ENCODE measurements at places on chromosomes 5 and 9.

GRCh38 chr9:16873126-16873802, 2.8 kb upstream of the BNC2 start:
- no peak for DNase-seq

- no peak for DNase-seq
Measured at GRCh38 chr9:23552876-23553601, 273.0 kb downstream of the ELAVL2 start.

DNA sequence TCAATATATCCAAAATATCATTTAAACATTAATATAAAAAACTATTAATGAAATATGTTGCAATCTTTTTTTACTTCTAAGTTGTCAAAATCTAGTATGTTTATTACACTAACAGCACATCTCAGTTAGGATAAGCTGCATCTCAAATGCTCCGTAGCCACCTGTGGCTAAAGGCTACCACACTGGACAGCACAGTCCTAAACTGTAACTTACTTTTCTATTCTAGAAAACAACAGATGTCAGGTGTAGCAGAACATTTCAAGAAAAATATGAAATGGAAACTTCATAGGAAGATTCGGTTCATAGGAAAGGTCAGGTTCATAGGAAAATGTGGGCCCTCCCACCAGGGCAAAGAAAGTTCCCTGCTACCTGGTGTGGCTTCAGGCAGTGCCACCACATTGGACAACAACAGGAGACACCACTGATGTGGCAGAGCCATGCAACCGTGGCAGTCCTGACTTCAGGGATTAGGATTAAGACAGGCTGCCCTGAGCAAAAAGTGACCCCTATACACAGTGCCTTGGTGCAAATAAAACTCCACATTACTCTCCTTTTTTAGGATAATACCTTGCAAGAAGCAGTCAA, 197.8 kb upstream of the NR4A3 start:
- DNase-seq: no peak

DNA sequence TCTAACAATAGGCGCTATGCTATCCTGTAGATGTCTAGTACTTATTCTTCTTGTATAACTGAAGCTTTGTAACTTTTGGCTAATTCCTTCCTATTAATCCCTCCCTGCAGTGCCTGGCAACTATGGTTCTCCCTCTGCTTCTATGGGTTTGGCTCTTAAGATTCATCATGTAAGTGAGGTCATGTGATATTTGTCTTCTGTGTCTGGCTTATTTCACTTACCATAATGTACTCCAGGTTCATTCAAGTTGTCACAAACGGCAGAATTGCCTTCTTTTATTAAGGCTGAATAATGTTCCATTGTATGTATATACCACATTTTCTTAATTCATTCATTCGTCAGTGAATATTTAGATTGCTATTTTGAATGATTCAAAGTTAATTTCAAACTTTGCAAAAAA, 149.9 kb upstream of the GAS1 start:
- no peak for DNase-seq

- no peak for DNase-seq
Measured at GRCh38 chr5:6748142-6748541, 34.9 kb downstream of the TENT4A start.

GRCh38 chr5:56588636-56589480, 226.5 kb upstream of the MAP3K1 start:
- DNase-seq: peak; percentile 60

- peak; percentile 60 for DNase-seq
Measured at GRCh38 chr9:113876151-113876992, at the start of gene ZNF618. ZNF618 (plus strand) TSS chr9:113876309; CDS start chr9:113876381, 72 bp downstream.

DNA sequence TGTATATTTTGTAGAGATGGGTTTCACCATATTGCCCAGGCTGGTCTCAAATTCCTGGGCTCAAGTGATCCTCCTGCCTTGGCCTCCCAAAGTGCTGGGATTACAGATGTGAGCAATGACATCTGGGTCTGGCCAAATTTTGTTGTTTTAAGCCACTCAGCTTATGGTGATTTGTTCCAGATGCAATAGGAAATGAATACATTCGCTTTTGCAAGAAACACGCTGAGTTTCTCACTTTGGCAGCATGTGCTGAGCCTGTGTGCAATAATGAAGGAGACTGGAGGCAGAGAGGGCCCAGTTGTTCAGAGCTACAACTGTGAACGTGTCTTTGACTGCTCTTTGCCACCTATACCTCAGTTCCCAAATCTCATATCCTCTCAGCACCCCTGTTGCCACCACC, 56.4 kb downstream of the KIF4B start:
- DNase-seq: no peak

- no peak for DNase-seq
Measured at GRCh38 chr9:109922617-109923470, 142.8 kb downstream of the PALM2AKAP2 start.

GRCh38 chr9:5085993-5086392, 99.4 kb downstream of the INSL6 start:
- DNase-seq: no peak

DNA sequence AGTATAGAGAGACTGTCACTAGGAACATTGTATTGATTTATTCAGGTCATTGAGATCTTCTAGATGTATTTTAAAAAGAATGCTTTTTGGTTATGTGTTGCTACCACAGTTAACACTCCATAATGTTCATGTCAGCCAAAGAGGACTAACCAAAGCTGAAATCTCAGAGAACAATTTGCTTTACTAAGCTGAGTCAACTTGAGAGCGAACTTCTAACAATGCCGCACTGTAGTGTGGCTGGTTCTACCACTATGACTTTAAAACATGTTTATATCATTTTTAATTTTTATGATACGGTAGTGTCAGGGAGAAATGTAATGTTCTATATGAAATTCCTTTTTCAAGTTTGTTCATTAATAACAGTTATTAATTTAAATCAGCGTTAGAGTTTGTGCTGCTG, 42.1 kb downstream of the GALNT12 start:
- no peak for DNase-seq

DNA sequence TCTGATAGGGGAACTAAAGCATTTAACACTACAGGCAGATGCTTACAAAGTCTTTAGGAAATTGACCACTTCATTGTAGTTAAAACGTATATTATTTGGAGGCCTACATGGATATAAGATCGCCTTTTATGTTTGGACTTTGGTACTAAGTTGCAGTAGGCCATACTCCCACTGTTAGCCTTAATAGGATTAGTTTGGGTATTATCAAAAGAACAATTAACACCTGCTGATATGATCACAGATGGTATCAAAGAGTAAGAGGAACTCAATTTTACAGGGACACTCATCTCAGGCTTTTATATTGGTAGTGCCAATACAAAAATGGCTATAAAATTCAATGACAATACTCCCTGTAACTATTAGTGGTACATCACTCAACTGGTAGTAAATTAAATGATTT, 1183.0 kb downstream of the MAT2B start:
- no peak for DNase-seq

- DNase-seq: no peak
Measured at GRCh38 chr5:172630986-172631385, 10.1 kb upstream of the NEURL1B start.

- no peak for DNase-seq
Measured at GRCh38 chr5:149855366-149855765, 89.2 kb downstream of the PDE6A start.

DNA sequence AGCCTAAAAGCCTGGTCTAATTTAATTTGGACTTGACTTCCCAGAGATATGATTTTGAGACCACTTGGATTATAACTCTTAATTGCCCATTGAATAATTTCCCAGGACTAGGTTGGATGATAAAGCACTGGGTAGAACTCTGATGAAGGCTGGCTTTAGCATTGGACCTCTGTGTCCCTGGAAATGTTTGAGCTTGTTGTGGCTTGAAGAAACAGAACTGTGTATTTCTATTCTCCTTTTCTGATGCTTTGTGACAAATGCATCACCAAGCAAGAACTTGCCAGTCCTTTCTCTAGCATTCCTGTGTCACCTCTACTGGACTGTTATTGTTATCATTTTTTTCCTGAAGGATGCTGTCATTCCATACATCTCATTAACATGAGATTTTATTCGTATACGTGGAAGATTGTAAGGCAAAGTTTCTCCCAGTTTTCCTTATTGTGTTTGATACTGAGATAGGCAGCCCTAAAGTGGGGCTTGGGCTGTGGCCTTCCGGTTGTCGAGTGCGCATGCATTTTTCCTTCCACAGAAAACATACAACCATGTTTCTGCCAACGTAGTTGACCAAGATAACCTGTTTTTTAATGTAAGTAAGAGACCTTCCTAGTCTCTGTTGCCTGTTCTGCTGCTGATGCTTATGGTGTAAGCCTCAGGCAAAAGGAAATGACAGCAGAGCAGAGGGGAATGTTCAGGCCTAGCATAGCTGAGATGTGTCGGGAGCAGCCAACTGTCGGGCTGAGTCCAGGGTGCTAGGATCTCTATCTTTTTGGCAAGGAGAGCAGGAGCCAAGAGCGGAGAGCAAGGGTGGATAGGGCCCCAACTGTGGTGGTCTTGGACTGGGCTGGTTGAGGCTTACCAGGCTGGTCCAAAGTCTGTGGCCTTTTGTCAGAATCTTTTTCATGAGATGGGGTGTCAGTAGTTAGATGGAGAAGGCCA, 2.3 kb downstream of the NTRK2 start:
- no peak for DNase-seq

DNA sequence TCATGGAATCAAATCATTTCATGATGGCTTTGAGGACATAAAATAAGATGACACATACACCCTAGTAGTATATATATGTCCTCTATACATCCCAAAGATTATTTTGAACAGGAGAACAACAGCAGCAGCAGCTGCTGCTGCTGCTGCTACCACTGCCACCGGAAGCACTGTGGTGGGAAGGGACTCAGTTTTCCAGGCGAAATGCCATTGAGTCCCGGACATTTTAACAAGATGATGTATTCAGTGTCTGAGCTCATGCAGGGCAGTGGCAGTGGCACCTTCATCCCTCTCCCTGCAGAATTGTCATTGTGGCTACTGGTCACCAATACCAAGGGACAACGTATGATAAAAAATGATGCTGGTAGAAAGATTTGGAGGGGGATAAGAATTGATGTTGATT, 151.3 kb downstream of the CHSY3 start:
- DNase-seq: no peak

DNA sequence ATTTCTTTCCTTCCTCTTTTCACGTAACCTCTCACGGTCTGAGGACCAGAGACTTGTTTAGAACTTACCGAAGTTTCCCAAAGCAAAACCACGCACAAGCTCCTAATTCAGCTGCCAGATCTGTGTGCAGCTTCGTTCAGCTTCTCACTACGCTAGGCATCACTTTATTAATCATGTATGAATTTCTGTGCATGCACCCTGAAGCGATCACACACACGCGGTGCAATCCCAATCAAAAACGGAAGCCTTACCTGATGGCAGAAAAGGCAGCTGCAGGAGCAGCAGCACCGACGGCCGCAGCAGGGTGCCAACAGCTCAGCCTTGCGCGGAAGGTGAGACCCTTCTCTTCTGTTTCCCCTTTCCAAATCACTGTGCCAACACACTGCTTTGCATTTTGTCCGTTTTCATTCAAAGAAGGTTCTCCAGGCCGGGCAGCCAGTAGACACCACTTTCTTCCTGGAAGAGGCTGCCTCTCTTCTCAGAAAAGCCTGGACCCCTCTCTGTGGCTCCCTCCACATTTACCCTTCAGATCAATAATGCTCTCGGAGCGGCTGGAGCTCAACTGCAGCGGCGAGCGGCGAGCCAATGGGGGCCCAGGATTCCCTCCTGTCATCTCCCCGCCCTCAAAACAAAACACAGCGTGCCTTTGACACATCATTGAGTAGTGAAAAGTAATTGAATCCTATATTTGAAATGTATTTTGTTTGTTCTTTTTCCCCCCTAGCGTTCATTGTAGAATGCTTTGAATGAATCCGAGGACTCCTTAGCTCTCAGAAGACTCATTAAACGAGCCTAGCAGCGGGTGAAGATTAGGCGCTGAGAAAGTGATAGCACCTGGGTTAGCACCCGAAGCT, at the start of gene CDH12:
TSS of gene CDH12 (minus strand) at position 538 of the 854 bp plus-strand sequence.
- DNase-seq: no peak

GRCh38 chr9:14616188-14616982, 76.8 kb downstream of the ZDHHC21 start:
- DNase-seq: no peak

- DNase-seq: no peak
Measured at GRCh38 chr5:61582205-61582820, 250.3 kb downstream of the ZSWIM6 start.

- no peak for DNase-seq
Measured at GRCh38 chr9:31983895-31984294, 400.5 kb upstream of the ACO1 start.

GRCh38 chr5:146342882-146343865, 4.5 kb downstream of the POU4F3 start:
- DNase-seq: no peak

GRCh38 chr9:69895185-69895584, 74.6 kb downstream of the CFAP95 start:
- no peak for DNase-seq

GRCh38 chr5:671459-672328, 21.5 kb downstream of the TPPP start:
- DNase-seq: peak; percentile 83

DNA sequence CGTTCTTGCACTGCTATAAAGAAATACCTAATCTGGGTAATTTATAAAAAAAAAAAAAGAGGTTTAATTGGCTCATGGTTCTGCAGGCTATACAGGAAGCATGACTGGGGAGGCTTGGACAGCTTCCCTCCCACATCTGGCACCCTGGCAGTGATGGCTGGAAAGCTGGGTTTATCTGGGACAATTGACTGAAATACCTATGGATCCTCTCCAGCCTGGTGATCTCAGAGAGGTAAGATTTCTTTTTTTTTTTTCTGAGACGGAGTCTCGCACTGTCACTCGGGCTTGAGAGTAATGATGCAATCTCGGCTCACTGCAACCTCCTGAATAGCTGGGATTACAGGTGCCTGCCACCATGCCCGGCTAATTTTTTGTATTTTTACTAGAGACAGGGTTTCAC, 22.7 kb upstream of the UGCG start:
- no peak for DNase-seq

- peak; percentile 82 for DNase-seq
Measured at GRCh38 chr5:170100066-170100943, 5.4 kb upstream of the FOXI1 start.

DNA sequence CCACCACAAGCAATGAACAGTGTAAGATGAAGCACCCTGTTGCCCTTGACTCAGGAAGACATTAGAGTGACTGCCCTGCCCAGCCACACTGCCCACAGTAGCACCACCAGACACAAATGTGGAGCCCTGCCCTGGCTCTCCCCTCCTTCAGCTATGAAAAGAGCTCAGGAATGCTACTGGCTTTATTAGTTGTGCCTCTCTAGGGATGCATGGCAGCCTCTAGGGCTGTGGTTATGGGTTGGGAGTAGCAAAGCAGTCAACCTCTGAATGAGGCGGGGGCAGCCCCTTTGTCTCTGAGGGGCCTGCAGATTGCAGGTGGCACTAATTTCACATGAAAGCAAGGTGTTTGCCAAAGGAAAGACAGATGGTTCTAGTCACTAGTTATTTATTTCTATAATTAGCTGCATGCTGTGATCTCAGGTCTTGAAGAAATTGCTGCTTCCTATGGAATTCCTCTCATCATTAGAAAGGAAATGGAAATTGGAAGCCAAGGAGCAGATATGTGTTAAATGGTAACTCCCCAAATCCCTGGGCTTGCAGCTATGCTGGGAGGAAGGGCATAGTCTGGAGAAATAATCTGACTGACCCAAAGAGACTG, 259.4 kb downstream of the TLR4 start:
- no peak for DNase-seq

GRCh38 chr5:56565644-56566043, 249.7 kb upstream of the MAP3K1 start:
- DNase-seq: no peak

Measured in activated CD8-positive, alpha-beta memory T cell treated with anti-CD3 and anti-CD28 coated beads, Interleukin-2, amount 50 U/mL, for 48 hours (primary cell).